Effector memory CD4-positive, alpha-beta T cell (primary cell): ENCODE measurements at places on chromosomes 11 and 22.

DNA sequence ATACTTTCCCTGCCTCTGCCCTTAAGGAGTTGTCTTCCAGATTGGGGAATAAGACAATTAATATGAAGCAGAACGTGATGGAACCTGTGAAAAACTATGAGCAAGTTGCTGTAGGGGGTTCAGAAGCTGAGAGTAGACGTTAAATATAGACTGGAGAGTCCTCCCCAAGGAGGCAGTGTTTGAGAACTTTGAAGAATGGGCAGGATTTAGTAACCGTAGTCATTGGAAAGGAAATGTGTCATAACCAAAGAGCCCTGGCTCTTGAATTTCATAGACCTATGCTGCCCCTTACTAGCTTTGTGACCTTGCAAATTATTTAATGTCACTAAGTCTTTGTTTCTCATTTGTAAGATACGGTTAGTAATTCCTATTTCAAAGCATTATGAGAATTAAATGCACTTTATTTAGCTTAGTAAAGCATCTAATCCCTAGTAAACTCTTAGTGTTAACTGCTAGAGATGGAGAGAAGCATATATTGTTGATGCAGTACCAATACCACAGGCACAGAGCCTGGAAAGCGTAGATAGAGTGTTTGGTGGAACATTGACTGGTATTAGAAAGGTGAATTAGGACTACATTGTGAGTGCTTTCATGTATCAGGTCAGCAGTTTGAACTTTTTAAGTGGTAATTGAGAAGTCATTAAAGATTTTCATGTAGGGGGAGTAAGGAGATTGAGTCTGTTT is 54.1 kb downstream of the MCAM start:
- DNase-seq = no peak

DNA sequence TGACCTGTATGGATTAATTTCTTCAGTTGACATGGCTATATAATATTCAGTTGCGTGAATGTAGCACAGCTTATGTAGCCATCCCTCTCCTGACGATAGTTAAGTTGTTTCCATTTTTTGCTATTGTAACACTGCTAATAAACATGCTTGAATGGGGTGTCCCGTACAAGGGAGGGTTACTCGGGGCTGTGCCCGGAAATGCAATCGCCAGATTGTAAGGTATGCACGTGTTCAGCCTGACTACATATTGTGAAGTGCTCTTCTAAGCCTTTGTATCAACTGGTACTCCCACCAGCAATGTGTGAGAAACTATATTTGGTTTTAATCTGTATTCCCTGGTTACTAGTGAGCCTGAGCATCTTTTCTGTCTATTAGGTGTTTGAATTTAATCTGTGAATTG is 16.1 kb downstream of the ST3GAL4 start:
- no peak for DNase-seq

GRCh38 chr22:17199003-17199731 is 20.1 kb downstream of the ADA2 start:
- DNase-seq = no peak

GRCh38 chr11:17929171-17929570 is 83.7 kb downstream of the SERGEF start:
- no peak for DNase-seq

DNA sequence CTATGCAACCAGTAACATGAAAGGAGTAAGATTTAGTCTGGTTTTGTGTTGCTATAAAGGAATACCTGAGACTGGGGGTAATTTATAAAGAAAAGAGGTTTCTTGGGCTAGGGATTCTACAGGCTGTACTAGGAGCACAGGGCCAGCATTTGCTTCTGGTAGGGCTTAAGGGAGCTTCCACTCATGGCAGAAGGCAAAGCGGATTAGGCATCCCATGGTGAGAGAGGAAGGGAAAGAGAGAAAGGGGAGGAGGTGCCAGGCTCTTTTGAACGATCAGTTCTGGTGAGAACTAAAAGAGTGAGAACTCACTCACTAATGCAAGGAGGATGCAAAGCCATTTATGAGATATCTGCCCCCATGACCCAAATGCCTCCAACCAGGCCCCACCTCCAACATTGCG is 283.2 kb downstream of the OPCML start:
- DNase-seq = no peak

DNA sequence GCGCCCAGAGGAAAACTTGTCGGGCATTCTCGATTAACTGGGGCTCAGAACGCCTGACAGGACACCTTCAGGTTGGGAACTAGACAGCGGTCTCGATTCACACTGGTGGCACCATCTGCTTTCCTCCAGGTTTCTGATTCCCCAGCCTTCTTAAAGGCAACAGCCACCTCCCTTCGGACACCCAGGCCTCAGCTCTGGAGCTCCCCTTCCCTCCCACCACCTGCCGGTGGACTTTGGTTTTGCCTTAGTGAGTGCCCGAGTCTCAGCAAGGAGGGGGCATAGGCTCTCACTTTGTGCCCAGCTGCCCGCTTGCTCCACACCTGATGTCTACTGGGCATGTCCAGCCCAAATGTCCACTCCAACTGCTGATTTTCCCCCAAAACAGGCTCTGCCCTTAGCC is 110.4 kb upstream of the PARVA start:
- DNase-seq = no peak

DNA sequence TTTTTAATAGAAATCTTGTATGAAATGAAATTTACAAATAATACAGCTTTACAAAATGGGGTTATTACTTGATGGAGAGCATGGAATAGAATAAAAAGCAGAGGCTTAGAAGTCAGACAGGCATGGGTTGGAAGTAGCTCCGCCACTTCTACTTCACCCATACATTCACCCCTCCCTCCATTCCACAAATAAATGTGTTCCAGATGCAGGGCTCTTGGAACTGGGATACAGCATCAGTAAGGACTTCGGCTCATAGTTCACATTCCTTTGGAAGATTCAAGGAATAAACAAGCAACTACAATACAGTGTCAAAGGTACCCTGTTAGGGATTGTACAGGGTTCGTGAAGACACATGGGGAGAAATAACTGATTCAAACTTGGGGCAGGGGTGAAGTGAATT is 156.8 kb downstream of the WNT11 start:
- no peak for DNase-seq

GRCh38 chr22:36808721-36809344 is 8.0 kb downstream of the PVALB start:
- no peak for DNase-seq

DNA sequence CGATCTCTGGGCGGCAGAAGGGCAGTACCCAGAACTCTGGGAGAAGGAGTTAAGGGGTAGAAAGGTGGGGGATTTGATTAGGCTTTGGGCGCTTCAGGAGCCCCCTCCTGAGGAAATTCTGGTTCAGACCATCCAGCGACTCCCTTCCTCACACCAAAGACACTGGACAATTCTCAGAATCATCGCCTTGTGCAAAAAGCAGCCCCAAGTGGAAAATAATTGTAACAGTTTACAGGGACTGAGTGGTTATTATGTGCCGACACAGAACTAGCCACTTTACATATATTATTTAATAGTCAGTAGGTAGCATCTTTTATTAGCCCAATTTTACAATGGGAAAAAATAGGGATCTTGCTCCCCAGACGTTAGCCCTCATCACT is 662 bp upstream of the TRIM3 start:
- DNase-seq = no peak

DNA sequence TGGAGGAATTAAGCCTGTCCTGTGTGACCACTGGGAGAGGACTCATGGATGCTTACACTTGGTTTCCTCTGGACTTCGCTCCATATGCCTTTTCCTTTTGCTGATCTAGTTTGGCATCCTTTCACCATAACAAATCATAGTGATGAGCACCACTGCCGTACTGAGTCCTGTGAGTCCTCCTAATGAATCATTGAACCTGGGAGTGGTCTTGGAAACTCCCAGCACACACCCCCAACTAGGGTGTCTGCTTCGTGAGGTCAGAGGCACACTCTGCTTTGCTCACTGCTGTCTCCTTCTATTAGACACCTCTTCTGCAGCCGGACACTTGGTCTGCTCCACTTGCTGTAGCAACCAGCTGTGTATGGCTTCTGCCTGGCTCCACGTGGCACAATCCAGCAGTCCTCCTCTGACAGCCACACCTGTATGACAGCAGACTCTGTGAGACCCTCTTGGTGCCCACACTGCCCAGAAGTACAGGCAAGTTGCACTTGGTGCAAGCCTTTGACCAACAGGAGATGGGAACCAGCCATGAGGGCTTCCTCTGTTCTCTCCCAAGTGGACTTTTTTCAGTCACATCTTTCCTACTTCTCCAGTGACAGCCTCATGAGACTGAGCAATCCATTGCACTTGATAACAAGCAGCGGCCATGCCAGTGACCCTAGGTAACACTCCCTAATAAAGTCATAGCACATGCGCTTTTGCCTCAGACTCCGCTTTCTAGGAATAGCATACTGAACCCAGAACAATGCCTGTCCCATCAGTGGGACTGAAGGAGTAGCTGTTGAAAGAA is 65.0 kb upstream of the HMGXB4 start:
- DNase-seq = no peak

DNA sequence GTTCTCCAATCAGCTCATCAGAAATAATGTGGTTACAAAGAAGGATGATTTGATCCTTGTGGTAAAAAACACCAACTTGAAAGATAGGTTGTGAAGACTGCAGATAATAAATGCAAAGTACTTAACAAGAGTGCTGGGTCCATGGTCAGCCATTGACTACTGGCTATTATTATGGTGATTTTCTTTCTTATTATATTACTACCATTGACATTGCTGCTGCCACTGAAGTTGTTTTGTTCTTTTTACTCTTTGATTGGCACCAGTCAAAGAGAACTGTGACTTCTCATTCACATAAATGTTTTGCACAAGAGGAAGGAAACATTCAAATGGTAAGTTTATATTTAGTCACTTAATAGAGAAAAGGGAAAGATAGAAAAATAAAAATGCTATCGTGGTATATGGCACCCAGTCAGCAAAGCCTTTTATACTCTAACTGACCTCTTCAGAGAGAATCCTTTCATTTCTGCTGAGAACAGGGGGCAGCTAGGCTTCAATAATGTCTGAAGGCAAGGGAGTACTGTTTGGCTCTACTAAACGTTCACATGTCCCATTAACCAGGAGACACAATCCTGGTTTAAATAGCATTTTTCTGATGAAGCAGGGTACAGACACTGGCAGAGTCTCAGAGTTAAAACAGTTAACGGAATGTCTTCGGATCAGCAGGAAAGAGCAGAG is 64.8 kb downstream of the LRRC4C start:
- DNase-seq = no peak

DNA sequence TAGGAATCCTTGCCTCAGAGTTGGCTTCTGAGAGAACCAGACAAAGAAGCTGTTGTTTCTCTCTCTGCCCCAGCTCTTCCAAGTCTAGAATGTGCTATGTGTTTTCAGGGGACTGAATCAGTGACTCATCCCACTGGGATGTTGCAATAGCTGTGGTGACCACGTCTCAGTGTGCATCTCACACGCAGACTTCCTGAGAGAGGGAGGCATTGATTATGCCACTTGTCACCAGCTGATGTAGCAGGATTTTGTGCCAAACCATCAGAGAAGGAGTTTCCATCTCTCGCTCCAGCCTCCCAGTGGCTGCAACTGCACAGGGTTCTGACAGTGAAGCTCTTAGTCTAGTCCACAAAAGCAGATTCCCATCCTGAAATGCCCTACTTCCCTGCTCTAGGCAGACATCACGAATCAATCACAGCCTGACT is 455.8 kb downstream of the MIAT start:
- DNase-seq = no peak

GRCh38 chr22:23495614-23496444 is 84.3 kb downstream of the IGLL1 start:
- DNase-seq = no peak

- DNase-seq = no peak
Observed at GRCh38 chr11:111455291-111456085, 56.7 kb downstream of the BTG4 start.

DNA sequence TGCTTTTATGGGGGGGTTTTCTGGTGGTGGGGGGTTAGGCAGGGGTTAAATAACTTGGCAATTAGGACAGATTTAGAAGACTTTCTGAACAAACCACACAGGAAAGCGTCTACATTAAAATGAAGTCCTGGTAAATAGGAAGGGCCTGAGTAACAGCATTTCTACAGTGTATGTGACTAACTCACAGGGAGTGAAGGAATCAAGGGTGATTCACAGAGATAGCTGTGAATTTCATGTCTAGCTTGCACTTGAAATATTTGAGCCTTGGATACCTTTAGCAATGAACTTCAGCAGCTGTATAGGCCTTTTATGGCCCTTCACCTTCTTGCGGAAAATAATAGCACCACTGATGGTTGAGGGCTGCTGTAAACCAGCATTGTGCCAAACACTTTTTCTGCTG is 26.1 kb upstream of the LDHA start:
- DNase-seq = no peak

- no peak for DNase-seq
Observed at GRCh38 chr11:103923451-103923931, 112.9 kb upstream of the DDI1 start.

DNA sequence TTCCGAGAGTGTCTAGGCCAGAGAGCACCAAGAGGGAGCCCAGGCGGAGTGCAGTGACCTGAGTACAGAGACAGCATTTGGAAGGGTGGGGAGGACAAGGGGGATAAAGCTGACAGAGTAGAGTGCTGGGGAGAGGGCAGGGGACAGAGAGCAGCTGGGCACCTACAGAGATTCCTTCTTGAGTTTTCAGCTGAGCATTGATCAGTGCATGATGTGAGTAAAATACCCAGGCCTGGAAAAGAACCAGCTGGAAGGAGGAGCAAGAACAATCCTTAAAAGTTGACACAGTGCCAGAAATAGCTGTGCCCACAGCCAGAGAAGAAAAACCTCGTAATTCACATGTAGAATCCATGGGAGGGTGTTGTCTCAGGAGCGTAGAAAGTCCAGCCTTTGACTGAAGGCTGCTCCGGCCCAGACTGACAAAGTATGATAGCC is 33.9 kb upstream of the PANX2 start:
- no peak for DNase-seq

GRCh38 chr22:24247564-24248344 is 2.9 kb upstream of the GGT5 start:
- no peak for DNase-seq

- no peak for DNase-seq
Observed at GRCh38 chr11:83115551-83115950, 41.4 kb upstream of the PCF11 start.

DNA sequence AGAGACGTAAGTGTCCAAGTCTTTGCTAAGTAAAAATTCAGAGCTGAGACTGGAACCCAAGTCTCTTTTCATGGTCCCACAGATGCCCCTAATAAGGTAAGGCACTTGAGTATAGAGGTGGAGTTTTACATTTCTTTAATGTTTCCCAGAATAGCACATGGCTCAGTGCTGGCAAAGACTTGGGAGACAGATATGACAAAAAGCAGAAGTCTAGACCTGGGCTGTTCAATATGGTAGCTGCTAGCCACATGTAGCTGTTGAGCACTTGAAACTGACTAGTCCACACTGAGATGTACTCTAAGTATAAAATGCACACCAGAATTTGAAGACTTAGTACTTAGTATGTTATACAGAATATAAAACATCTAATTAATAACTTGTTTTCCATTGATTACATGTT is 17.6 kb downstream of the VSTM5 start:
- no peak for DNase-seq

GRCh38 chr11:115464269-115464668 is 39.9 kb downstream of the CADM1 start:
- no peak for DNase-seq

- no peak for DNase-seq
Observed at GRCh38 chr22:39353346-39353745, 3.6 kb downstream of the SYNGR1 start.

- DNase-seq = no peak
Observed at GRCh38 chr22:39997939-39998726, 3.4 kb downstream of the FAM83F start.
